ENCODE measurements at places on chromosomes 12 and 14.

DNA sequence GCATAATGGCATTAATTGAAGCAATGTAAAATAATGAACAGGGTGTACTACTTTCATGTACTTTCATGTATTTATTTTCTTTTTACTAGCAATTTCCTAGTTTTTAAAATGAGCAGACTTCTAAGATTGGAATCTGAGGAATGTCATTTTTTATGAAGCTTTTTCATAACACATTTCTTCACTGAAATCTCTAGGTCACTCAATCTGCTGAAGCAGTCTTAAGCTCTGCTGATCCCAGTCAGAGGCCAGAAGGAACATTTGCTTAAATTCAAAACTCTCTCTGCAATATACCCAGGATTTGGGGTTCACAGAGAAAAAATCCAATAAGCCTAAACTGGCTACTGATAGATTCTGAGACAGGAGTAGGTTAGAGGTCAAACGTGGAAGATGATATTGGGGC is 73.6 kb upstream of the CNTN1 start:
- DNase-seq = peak; percentile 12

- peak; percentile 36 for DNase-seq
Observed at GRCh38 chr12:22229652-22230279, 104.7 kb downstream of the ST8SIA1 start.

DNA sequence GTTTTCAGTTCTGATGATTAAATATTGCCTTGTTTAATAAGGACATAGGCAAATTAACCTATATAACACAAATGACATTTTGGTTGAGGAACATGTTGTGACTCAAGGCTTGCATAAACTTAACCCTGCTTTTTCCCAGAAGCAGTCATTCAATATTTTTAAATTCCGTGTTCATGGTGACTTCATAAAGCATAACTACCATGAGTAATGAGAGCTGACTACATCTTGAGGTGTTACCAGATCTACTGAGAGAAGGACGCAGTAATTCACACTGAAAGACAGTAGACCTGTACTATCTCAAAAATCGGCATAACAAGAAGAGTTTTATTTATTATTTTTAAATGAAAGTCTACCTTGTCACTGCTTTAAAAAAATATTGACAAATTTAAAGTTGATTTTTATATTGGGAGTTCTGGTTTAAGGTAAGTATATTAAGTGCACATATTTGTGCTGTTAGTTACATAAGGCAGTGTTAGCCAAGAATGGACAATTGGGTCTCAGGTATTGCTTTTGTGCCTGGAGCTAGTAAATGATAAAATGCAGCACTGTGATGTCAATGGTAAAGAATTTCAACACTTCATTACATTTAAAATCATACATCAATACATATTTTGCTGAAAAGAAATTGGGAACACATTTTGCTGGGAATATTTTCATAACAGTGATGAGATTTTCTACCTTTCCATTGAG is 1198.5 kb downstream of the FSCB start:
- DNase-seq = no peak

DNA sequence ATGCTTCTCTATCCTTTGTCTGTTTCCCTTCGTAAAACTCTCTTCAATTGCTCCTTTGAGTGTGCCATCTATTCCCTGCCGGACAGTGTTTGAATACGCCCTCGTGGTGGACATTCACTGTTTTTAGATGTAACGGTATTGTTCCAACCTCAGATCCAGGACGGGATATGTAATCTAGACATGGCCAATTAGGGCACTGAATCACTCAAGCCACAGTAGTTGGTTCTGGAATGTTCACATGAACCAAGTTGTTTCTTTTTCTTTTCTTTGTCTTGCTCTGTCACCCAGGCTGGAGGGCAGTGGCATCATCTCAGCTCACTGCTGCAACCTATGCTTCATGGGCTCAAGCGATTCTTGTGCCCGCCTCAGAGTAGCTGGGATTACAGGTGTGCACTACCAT is 204.2 kb upstream of the PLXNC1 start:
- DNase-seq = peak; percentile 68

DNA sequence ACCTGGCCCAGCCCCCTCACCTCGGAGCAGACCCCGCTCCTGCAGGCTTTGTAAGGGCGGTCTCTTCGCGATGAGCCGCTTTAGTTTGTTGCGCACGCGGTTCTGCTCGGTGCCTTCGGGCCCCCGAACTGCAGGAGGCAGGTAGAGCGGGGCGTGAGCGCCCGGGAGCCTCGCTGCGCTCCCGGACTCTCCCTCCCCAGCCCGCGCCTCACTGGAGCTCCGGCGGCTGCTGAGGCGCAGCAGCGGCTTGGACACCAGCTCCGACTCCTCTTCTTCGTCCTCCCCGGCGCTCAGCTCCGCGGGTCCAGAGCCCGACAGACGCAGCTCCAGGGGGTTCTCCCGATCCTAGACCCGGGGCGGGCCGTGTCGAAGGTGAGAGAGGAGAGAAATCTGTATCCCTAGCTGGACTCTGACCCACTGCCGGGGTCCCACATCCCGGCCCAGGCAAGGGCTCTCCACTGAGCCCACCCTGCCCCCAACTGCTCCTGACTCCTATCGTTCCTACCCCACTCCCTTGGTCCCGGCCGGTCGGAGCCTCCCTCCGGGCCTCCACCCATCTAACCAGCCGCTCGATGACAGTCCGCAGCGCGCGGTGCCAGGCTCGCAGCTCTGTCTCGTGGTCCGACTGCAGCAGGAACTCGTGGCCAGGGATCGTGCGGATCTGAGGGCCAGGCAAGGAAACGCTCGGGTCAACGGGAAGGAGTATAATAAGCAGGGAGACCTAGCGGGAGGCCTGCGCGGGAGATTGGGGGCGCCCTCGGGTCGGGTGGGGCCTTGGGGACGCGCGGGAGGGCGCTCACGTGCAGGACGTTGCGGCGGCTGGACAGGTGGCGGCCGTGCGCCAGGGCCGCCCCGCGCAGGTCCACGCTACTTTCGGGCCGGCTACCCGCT is 4.2 kb downstream of the ARHGAP9 start:
- peak; percentile 28 for DNase-seq

DNA sequence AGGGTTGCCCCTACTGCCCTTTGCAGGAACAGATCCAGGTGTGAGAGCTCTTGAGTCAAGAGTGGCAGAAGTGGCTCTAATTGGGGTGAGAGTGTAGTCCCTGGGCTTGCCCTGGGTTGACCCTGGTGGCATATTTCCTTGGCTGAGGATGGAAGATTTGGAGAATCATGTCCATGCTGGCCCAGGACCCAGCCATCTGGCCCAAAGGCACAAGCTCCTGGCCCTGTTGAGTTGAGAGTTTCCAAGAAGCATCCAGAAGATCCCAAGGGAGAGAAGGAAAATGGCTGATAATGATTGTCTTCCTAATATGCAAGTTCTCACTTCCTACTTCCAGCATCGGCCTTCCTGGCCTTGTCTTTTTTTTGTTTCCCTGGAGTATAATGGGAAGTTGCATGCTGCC is 55.5 kb upstream of the SRSF5 start:
- peak; percentile 19 for DNase-seq

DNA sequence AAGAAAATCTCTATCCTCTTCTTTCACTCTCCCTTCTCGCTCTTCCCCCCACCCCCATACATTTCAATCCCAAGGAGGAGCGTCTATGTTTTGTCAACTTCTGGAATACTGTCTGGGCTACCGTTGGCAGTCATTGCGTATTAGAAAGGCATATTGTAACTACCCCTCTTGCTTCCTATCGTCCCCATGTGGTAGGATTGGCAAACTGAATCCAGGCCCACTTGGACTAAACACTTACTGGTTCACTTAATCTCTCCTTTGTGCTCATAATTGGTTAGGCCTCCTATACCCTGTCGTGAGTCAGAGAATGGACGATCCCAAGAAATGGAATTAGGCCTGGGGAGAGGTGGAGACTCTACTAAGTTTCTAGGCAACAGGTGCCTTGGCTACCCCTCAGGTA is 68.8 kb upstream of the SLC8A3 start:
- no peak for DNase-seq

DNA sequence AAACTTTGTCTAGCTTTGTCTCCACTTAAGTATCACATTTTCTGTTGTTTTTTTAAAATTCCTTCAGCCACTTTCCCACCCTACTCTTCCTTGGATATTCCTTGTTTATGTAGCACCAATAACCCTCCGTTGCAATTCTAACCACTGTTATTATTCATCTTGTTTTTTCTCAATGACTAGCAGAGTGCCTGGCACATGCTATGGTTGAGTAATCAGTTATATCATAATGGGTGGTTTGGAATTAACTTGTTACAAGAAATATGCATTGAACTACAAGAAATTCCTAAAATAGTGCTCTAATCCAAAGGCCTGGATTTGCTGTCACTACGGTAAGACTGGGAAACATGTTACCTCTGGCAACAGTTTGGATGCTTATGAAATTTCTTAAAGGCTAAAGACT is 756.6 kb downstream of the NOVA1 start:
- no peak for DNase-seq

GRCh38 chr14:90331497-90332270 is at the start of gene NRDE2:
Gene NRDE2 (minus strand): TSS chr14:90331941. CDS start chr14:90331904, 37 bp downstream.
- peak; percentile 96 for DNase-seq

GRCh38 chr14:95157048-95157326 is 342 bp downstream of the DICER1 start:
- peak; percentile 36 for DNase-seq

GRCh38 chr14:23664207-23664885 is 28.2 kb downstream of the DHRS2 start:
- DNase-seq = no peak
